ENCODE measurements at places on chromosomes 4 and X.

GRCh38 chrX:39893417-39894338 lies 204.1 kb downstream of the BCOR start:
- DNase-seq = no peak

DNA sequence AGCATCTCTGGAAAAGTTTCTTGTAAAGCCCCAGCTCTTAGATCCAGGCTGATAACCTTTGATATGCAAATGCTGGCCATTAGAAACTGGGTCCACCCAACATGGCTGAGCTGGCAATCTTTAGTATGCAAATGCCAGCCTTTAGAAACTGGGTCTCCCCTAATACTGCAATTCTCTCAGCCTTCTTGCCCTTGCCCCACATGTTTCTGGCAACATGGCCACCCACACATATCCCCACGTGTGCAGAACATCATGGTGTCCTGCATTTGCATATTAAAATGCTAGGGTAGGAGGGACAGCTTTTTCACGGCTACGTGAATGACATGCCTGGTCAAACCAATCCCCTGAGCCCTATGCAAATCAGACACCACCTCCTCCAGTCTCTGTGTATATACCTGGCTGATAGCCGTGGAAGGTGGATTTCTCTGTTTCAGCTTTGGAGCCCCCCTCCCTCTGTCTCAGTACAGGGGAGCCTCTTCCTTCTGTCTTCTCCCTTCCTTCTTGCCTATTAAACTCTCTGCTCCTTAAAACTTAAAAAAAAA lies 344.0 kb upstream of the NWD2 start:
- DNase-seq = no peak

- DNase-seq = no peak
These were observed 47.5 kb downstream of the UCHL1 start for GRCh38 chr4:41304221-41304620.

DNA sequence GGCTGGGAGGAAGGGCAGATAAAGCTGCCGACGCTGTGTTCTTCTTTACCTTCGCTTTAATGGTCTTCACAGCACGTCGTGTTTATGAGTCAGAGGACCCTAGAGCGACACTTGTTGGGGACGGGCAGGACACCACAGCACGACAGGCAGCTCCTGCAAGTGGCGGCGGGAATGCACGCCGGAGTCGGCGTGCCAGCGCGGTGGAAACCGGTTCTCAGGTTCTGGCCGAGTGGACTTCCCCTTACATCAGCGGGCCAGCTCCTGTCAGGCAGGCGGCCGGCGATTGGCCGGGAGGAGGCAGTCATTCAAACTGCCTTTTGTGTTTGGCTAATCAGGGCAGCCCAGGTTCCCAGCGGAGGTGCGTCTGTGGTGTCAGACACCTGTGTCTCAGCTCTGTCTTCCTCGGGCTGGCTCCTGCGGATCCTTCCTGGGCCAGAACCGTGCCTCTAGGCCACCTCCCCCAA lies 150.9 kb downstream of the SHROOM3 start:
- DNase-seq = no peak

DNA sequence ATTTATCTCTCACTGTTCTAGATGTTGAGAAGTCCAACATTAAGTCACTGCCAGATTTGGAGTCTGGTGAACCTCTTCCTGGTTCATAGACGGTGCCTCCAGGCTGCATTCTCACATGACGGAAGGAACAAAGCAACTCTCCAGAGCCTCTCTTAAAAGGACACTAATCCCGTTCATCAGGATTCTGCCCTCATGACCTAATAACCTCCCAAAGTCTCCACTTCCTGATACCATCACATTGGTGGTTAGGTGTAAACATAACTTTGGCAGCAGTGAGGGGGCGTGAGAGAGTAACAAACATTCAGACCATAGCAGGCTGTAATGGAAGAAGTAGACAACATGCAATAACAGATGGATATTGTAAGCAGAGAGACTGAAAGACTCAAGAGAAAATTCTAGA lies 388.6 kb downstream of the PDHA2 start:
- no peak for DNase-seq

GRCh38 chr4:185774131-185774653 lies 37.8 kb downstream of the SORBS2 start:
- DNase-seq = no peak

All from hematopoietic multipotent progenitor cell treated with erythropoietin and hydrocortisone succinate and interleukin-3 and kit ligand, for 8 days (in vitro differentiated cells).